ENCODE measurements at places on chromosomes 6 and 20.

GRCh38 chr6:127792616-127793015 lies 108.2 kb downstream of the THEMIS start:
- DNase-seq: no peak
- H3K36me3 ChIP-seq: no peaks in the 10 kb centered on the region
- H3K27ac ChIP-seq: no peak overlapping the region

GRCh38 chr6:167238694-167239467 lies 52.2 kb upstream of the UNC93A start:
- peaks cover 6% of the 10 kb centered on the region for H3K4me1 ChIP-seq
- DNase-seq: no peak
- no peak overlapping the region for H3K27ac ChIP-seq
- H3K36me3 ChIP-seq: peaks cover 64% of the 10 kb centered on the region
- peak overlapping the region; percentile 31 for H3K4me3 ChIP-seq
- no peaks in the 10 kb centered on the region for H3K27me3 ChIP-seq

GRCh38 chr6:150427037-150427602 lies 58.3 kb downstream of the IYD start:
- H3K27me3 ChIP-seq: no peaks in the 10 kb centered on the region
- no peaks in the 10 kb centered on the region for H3K36me3 ChIP-seq
- no peak overlapping the region for H3K27ac ChIP-seq

DNA sequence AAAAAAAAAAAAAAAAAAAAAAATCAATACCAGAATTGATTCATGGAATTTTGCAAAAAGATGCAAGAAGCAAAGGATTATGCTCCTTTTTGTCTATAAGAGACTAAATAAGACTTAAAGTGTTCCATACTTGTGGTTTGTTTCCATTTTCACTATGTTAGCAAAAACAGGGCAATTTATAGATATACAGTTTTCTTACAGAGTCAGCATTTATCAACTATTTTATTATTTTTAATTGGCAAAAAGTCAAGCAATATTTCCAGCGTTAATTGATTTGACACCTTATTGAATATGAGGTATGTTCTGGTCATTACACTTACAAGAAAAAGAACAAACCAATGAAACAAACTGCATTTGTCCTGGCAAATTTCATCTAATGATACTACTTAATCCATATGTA lies 5.4 kb upstream of the SGK1 start:
- H3K4me3 ChIP-seq: no peak overlapping the region
- DNase-seq: no peak
- H3K27me3 ChIP-seq: no peaks in the 10 kb centered on the region
- H3K36me3 ChIP-seq: no peaks in the 10 kb centered on the region
- H3K27ac ChIP-seq: no peak overlapping the region
- no peaks in the 10 kb centered on the region for H3K4me1 ChIP-seq

DNA sequence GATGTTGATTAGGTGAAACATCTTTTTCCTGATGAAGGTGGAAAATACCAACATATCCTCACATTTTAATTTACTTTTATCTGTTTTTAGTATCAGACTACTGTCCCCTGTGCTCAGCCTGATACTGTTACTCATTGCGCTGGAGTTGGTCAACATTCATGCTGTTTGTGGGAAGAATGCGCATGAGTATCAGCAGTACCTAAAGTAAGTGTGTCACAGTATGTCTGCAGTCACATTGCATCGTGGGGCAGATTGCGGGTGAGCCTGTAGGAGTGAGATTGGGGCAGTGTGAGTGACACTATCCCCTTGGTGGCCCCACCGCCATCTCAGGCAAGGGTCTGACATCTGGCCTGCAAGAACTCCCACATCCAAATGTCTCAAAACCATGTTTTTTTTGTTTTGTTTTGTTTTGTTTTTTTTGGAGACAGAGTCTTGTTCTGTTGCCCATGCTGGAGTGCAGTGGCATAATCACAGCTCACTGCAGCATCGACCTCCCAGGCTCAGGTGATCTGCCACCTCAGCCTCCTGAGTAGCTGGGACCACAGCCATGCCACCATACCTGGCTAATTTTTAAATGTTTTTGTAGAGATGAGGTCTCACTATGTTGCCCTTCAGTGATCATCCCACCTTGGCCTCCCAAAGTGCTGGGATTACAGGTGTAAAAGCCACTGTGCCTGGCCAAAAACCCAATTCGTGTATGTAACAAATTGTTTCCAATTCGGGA lies 27.8 kb downstream of the ERMARD start:
- no peak overlapping the region for H3K27ac ChIP-seq
- no peak overlapping the region for H3K4me3 ChIP-seq
- peaks cover 28% of the 10 kb centered on the region for H3K36me3 ChIP-seq
- peak; percentile 10 for DNase-seq
